ENCODE measurements at places on chromosomes 5 and 9. TPM values are rescaled to one million over a fixed set of nuclear protein-coding genes. Genes with fewer than 3 reads are reported as not detected.

The NIPSNAP3A gene
- total RNA-seq, result 18.7 TPM

The IQGAP2 gene
- total RNA-seq, result 205 TPM

The CERT1 gene
- 25.1 TPM for total RNA-seq

The TEX48 gene
- total RNA-seq, result not detected

The NSD1 gene
- 25.8 TPM for total RNA-seq

The SPOCK1 gene
- total RNA-seq, result 0.17 TPM

The GGTA1 gene
- total RNA-seq, result 3.3 TPM

The FOXD4L5 gene
- total RNA-seq, result not detected

The ADAMTS19 gene
- total RNA-seq, result 0.09 TPM

The ADRB2 gene
- 7.6 TPM for total RNA-seq

- DNase-seq, result no peak
Observed at GRCh38 chr5:145750199-145750598, 84.9 kb downstream of the PRELID2 start.

- DNase-seq, result no peak
Observed at GRCh38 chr9:76136986-76137385, 246.5 kb downstream of the PCSK5 start.

GRCh38 chr9:18423791-18424531 is 50.0 kb upstream of the ADAMTSL1 start:
- no peak for DNase-seq

DNA sequence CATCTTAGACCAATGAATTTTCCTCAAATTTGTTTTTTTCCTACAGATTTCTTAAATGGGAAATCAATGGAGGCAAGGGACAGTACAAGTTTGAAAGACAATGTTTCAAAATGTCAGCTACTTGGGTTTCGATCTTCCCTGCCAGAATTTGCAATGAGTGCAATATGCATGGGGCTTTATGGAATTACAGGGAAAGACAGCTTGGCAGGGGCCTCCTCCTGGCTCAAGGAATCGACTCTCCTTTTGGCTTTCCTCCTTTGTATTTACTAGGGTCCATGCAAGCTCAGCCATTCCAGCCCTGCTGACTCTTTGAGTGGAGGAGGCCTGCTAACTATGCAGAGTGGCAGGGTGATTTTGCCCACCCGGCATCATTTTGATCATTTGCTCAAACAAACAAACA is 63.2 kb downstream of the MED27 start:
- no peak for DNase-seq

- DNase-seq, result no peak
Observed at GRCh38 chr9:98545021-98545420, 163.7 kb downstream of the GABBR2 start.

- no peak for DNase-seq
Observed at GRCh38 chr9:14652729-14653377, 40.4 kb downstream of the ZDHHC21 start.

DNA sequence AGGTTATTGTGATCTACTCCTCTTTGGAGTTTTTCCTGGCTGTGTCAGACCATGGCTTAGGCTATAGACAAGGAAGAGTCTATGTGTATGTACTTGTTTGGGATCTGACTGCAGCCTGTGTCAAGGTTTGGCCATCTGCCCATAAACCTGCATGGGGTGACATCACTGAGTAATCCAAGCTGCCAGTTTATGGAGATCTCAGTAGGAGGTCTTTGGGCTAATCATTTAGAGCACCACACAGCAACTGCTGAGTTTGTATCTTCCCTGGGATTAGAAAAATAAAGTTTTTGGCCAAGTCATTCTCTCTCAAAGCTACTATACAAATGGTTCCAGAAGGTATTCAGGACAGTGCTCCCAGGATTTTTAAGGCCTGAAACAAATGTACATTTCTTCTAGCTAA is 65.5 kb upstream of the HSPB3 start:
- DNase-seq, result no peak

- DNase-seq, result no peak
Observed at GRCh38 chr9:99299211-99300102, 77.4 kb downstream of the SEC61B start.

DNA sequence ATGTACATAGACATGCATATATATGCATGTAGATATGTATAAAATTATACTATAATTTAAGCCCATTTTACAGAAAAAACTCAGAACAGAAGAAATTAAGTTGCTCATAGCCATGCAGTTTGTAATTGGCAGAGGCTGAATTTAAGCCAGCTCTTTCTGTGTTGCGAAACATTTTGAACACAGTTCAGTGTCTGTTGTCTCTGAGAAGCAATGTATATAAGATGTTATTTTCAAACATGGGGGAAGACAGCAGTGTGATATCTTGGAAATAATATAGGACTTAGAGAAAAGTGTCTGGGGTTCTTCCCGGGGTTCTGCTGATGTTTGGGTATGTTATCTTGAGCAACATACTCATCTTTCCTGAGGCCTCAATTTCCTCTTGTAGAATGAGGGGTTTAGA is 37.6 kb downstream of the SVEP1 start:
- no peak for DNase-seq

DNA sequence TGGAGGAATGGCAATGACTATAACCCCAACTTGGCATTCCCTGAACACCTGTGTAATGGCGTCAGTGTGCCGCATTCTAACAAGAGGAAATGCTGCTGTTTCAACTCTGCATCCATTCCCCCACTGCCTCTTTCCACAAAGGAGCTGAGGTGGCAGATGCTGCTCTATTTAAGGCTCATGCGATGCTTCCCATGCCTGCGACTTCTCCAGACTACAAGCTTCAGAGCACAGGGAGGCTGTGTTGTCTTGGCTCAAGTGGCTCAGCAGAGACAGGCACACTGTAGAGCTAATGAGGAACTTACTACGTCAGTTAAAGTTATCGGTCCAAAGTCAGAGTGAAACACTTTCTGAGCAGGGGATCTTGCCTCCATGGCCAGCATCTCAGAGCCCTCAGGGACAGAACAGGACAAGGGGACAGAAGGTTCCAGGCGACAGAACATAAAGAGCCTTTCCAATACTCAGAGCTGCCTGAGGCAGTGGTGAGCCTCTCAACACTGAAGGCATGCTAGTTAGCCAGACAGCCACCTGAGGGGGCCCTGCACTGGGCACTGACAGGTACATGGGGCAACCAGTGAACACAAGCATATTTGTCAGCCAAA is 21.8 kb downstream of the TNIP1 start:
- no peak for DNase-seq

- DNase-seq, result no peak
Observed at GRCh38 chr9:3957306-3957705, 342.6 kb downstream of the GLIS3 start.

GRCh38 chr5:127410959-127411358 is 106.5 kb upstream of the PRRC1 start:
- DNase-seq, result no peak

DNA sequence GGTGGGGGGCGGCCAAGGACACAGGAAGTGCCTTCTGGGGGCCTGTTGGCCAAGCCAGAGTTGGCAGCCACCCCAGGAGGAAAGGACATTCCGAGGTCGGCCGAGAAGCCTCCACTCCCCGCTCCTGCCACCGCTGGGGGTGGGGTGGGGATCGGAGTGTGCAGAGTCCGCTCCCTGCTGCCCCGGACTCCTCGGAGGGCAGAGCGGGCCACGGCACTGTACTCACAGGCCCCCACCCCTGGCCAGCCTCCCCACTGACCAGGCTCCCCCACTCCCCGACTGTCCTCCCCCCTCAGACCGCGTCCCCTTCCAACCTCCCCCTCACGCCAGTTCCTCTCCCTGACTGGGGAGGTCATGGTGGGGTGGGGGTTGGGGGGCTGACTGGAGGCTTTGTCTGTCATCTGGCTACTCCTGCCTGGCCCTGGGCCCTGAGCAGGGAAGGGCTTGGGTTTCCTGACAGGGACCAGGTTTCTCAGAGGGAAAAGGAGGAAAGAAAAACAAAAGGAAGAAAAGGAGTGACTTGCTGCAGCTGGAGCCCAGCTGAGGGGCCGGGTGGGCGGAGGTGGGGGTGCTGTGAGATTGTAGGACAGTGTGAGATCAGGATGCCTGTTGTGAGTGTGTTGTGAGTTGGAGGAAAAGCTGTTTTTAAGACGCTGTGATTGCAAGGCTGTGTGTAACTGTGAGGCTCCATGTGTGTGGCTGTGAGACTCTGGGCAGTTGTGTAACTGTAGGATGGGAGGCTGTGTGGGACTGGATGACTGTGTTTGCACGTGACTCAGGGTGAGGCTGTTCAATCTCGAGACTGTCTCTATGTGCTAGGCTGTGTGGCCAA is 29.7 kb downstream of the CNTFR start:
- DNase-seq, result no peak

DNA sequence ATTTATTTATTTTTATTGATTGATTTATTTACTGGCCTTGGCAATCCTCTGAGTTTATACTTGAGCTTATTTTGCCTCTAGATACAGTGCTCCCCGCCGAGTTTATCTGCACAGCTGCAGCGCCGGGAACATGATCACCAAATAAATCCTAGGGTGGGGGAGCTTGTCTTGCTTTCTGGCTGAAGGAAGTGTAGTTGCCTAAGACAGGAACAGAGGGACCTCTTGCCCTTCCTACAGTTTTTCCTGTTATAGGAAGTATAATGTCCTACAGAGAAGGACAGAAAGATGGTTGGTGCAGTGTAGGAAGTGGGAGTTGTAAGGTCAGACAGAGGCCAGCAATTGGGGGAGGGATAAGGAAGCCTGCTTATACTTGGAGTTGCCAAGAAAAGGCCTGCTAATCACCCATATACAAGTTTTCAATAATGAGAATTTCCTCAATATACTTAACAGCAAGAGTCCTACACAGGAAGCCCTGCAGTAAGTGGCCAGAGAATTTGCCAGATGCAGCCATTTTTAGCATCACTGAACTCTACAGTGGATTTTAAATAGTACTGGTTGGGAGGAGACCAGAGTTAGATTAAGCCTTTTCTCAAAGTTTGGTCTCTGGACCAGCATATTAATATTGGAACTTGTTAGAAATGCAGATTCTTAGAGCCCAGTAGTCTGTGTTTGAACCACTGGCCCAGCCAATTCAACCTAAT is 7.7 kb downstream of the AOPEP start:
- no peak for DNase-seq

DNA sequence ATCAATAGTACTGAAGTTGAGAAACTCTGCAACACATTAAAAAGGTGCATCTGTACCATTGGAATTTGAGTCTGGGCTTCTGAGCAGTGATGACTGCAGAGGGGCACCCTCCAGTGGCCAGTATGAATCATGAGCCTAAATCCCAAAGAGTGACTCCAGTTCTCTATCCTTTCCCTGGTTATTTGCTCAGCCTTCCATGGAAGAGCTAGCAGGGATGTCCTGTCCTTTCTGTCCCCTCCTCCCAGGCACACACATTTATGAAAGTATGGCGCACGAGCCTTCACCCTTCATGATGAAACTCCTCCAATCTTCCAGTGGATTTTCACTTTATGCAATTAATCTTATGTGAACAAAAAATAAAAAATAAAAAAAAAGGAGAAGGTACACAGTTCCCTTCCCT is 81.0 kb downstream of the ESM1 start:
- no peak for DNase-seq

DNA sequence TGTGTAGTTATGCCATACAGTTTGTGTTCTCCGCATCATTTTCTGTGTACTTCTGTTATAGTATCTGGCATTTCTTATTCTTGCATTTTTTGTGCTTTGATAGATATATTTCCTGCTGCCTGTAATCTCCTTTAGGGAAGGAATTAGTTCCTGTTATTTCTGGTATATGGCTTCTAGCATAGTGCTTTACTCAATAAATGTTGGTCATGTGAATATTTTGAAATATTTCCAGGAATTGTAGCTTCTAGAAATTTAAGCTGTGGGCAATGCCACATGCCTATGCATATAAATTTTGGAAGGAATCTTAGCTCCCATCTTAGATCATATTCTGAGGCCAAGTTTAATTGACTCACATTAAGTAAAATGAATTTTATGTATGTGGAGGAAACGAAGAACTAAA is 11.5 kb upstream of the PRRC1 start:
- DNase-seq, result no peak

- DNase-seq, result no peak
Observed at GRCh38 chr5:120518581-120518980, 54.5 kb downstream of the PRR16 start.

- DNase-seq, result no peak
Observed at GRCh38 chr9:132919614-132920268, 24.7 kb downstream of the TSC1 start.

GRCh38 chr5:125258615-125259014 is 512.2 kb upstream of the ZNF608 start:
- DNase-seq, result no peak

DNA sequence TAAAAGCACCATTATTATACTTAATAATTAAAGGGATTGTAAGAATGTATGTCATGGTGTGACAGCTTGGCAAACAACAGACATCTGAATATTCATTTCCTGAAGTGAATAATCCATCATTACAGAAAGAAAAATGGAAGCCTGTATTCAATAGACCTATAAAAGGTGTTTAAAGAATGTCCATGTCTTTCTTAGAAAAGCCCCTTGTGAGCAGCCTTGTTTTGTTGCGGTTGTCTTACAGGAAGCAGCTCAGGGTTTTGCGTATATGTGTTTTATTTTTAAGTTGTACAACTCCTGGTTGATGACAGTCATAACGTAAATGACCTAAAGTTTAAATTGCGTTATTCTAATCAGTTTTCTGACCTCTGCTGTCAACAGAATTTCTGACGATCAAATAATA is 53.8 kb downstream of the CAST start:
- no peak for DNase-seq

GRCh38 chr5:22391956-22392355 is 461.2 kb downstream of the CDH12 start:
- no peak for DNase-seq

DNA sequence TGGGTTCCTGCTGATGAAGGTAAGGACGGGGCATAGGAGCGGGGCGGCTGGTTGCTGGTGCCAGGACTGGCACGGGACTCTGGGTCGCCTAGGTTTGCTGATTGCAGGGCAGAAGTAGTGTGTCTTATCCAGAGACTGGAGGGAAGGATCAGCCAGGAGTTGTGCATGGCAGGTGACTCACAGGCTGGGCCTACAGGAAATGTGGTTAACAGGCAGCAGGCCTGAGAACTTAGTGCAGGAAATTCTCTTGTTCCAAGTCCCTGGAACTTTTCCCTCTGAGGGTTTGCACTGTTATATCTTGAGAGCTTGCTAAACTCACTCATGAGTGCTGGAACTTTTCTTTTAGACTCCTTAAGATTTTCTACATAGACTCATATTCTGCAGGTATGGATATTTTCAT is 95.1 kb downstream of the ANXA2R start:
- DNase-seq, result no peak

- no peak for DNase-seq
Observed at GRCh38 chr5:133278317-133278716, 226.5 kb downstream of the HSPA4 start.

DNA sequence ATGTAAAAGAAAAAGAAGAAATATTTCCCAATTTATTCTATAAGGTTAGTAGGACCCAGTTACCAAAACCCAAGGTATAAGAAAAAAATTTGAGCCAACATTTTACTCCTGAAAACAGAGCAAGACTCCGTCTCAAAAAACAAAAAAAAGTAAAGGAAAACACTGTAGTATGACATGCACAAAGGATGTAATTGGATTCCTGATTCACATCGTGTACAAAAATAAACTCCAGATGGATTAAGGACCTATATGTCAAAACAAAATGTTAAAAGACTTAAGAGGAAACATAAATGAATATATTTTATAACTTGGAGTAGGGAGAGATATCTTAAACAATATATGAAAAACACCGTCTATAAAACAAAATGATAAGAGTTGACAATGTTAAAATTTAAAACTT is 13.8 kb downstream of the PHYKPL start:
- DNase-seq, result no peak

All from liver (tissue), 10 donors.